ENCODE measurements at places on chromosomes 5 and 9. TPM values are rescaled to one million over a fixed set of nuclear protein-coding genes. Genes with fewer than 3 reads are reported as not detected.

FPGS gene
- 56.0 TPM for polyA plus RNA-seq

DOCK8 gene
- 0.83 TPM for polyA plus RNA-seq

RALGDS gene
- polyA plus RNA-seq: 37.8 TPM

RUSC2 gene
- polyA plus RNA-seq: 8.6 TPM

SURF2 gene
- 39.2 TPM for polyA plus RNA-seq

Measured in mammary epithelial cell (primary cell).